CD4-positive, alpha-beta T cell treated with Interleukin-10 for 1 hour (primary cell): ENCODE measurements at places on chromosomes 1 and 21.

- DNase-seq, result no peak
These were observed 12.1 kb downstream of the SAMD11 start for GRCh38 chr1:935751-936231.

DNA sequence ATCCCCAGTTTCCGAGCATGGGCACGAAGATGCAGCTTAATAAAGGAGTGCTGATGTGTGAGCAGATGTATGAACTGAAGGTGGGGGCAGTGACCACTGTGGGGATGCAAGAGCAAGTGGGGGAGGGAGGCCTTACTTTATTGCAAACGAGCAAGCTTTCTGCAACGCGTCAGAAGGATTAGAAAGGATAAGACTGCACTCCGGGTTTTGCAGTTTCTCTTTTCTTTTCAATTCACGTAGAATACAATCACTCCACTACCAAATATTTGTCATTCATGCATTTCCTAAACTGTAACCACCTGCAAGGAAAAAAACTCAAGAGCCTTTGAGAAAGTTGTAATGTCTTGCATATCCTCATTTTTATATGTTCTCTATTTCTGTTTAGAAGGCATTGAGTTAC lies 4.3 kb upstream of the OR2C3 start:
- no peak for DNase-seq

- no peak for DNase-seq
These were observed 26.1 kb downstream of the IQGAP3 start for GRCh38 chr1:156546267-156546666.

- DNase-seq, result peak; percentile 67
These were observed 14.4 kb downstream of the TMPRSS3 start for GRCh38 chr21:42381347-42381984.

GRCh38 chr1:209062081-209062620 lies 521.4 kb upstream of the CAMK1G start:
- DNase-seq, result no peak

DNA sequence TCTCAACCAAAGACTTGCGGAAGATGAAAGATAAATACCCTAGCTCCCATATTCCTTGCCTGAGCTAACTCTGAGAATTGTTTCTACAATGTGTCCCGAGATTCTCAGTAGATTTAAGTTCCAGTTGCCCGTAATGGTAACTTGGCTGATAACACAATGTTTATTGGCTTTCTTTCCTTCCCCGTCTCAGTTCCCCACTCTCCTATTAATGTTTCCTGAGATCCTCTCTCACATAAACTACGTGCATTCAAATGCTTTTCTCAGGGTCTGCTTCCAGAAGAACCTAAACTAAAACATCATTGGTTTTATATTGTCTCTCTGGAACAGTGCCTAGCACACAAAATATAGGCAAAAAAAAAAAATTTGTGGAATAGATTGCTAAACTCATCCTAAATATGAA lies 794.2 kb upstream of the ADGRL2 start:
- DNase-seq, result no peak

DNA sequence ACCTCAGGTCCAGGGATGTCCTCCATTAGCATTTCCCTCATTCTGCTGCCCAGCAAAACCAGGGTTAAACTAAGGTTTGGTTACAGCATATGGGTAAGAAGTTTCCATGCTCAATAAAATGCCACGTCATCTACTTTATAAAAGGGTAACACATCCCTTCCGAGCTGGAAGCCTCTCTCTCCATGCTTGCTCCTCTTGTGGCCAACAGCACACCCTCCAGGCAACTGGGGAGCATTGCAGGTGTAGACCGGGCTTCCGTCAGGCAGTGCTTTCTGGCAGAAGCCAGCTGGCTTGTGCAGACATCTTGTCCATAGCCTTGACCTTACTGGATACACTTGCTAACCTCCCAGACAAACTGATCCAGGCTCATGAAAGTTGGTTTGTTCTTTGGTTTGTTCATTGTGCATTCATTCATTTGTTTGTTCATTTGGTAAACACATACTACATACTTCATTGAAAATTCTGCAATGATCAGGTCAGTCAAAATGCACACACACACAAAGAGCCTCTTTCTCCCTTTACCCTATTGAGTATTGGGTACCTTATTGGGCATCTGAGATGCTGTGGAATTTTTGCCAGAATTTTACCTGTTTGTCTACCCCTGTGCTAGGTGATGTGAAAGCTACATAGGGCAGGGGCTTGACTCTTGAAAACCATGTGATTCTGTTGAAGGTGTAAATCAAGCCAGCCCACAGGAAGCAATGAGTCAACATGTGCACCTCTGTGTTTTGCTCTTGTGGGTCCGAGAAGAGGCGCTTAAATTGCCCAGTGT lies 422.8 kb downstream of the CAMTA1 start:
- DNase-seq, result peak; percentile 2

GRCh38 chr1:234604495-234605398 lies 5.2 kb downstream of the IRF2BP2 start:
- DNase-seq, result peak; percentile 27

DNA sequence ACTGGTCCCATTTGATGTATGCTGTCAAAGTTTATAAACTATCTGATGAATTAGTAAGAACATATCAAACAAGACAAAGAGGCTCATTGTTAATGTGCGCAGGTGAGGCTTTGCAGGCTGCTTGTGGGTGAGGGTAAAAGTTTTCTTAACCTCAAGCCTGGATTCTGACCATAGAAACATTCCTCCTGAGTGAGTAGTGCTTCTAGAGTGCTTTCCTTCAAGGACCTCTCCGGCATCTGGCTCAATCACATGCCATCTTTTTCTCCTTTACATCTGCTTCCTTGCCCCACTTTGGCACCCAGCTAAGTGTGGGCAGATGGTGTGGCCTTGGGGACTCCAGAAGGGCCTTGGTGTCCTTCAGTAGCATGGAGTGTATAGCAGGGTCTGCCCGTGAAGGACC lies 104.0 kb downstream of the ROR1 start:
- DNase-seq, result no peak

DNA sequence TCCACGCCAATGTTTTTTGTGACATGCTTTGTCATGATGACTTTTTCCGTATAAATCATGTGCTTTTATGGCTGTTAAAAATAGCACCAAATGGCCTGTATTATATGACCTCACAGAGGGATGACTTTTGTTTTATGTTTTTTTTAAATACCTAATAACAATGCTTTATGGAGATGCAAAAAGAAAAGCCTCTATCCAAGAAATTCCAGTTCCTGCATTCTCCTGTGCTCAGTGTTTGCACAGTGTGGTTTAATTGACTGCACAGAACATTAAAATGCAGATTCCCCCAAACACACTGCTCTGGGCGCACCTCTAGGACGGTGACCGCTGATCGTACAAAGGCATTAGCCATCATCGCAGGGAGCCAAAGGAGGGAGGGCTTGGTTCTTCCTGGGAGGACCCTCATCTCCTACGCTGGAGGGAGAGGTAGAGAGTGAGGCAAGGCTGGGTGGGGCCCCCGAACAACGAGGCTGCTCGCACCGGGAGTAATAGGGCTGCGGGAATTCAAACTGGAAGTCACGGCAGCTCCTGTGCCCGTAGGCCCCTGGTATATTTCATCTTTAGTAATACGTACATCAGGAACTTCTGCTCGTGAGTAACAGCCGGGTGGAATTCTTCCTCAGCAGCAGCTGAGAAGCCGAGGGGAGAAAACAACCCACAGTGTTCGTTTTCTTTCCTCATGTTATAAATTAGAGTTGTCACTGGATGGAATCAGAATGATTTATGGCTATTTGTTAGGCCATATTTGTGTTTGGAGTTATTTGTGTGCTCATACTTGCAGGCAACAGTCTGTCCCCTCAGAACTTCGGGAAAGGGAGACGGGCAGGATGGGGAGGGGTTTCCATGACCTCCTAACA lies 465.6 kb downstream of the CAMTA1 start:
- no peak for DNase-seq

DNA sequence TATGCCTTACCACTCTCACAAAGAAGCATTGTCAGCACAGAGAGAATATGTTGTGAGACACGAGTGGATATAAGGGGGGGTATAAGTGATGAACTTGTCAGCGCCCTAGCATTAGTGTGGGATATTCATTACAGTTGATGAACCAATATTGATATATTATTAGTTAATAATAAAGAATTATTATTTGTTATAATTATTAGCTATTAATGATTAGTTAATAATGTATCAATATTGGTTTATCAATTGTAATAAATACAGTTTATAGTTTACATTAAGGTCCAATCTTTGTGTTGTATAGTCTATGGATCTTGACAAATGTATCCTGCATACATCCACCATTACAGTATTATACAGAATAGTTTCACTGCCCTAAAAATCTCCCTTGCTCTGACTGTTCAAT lies 120.2 kb upstream of the NCAM2 start:
- no peak for DNase-seq

- DNase-seq, result no peak
These were observed 1.3 kb downstream of the BRINP3 start for GRCh38 chr1:190476321-190476720.

- DNase-seq, result no peak
These were observed 1.7 kb downstream of the EGLN1 start for GRCh38 chr1:231420299-231420958.

- DNase-seq, result no peak
These were observed 7.1 kb downstream of the DENND1B start for GRCh38 chr1:197768014-197768805.

DNA sequence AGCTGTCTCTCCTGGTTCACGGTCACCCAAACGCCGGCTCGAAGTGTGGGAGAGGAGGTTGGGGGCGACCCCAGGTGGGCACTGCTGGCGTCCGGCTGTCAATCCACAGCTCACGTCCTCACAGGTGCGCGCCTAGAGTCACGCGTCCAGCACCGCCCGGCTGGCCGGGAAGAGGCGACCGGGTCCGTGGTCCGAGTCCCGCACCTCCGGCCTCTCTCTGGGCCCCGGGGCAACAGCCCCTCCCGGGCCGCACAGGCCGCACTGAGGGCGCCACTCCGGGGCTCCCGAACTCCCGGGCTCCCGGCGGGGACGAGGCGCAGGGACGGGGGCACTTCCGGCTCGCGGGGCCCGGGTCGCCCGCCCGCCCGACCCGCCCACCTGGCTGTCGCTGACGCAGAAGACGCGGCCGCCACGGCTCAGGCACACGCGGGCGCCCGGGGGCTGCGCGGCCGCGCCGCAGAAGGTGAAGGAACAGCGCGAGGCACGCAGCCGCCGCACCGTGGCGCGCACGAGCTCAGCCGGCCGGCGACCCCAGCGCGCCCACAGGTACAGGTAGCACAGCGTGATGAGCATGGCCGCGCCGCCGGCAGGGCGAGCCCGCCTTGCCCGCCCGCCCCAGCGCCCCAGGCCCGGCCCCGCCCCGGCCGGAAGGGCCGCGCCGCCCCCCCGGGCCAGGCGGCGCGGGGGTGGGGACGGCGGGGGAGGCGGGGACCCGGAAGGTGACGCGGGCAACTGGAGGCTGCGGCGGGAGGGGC lies at the start of gene HLCS:
Gene HLCS, minus strand, starts transcription at position 604 of the 755 bp plus-strand sequence. Its CDS starts 31 bp downstream, at position 573.
- DNase-seq, result peak; percentile 82

DNA sequence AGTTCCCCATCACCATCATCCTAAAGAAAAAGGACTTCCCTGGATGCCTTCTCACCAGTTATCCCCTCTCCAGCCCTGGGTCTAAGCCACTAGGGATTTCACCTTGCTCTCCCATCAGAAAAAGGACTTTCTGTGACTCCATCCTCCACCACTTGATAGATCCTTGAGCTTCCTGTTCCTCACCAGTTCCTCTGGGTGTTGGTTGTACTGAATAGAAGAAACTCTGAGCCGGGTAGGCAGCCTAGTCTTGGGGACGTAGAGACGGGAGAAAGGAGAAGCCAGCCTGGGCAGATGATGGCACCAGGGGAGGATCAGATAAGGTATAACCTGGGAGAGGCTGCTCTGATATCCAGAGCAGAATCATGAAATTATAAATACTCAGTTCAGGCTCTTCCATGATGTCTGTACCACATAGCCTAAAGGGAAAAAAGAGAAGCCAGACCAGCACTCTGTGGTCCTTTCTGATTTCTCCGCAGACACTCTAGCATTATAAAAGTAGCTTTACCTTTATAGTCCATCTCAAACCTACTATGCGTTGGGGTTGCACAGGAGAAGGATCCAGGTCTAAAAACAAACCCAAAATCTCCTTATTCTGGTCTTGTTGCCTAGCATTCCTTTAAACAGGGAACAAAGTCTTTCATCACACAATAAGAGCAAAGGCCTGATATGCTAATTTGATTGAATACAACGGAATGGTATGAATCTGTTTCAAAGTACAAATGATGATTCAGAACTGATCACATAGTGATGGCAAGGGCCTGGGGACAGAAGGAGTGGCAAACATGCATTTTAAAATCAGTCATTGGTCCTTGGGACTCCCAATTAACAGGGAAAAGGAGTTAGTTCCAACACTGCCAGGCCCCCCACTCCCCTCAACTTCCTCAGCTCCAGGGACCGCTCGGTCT lies 1.2 kb upstream of the CD34 start:
- DNase-seq, result no peak

- DNase-seq, result peak; percentile 74
These were observed 8.6 kb upstream of the PLA2G2C start for GRCh38 chr1:20194757-20195461.

DNA sequence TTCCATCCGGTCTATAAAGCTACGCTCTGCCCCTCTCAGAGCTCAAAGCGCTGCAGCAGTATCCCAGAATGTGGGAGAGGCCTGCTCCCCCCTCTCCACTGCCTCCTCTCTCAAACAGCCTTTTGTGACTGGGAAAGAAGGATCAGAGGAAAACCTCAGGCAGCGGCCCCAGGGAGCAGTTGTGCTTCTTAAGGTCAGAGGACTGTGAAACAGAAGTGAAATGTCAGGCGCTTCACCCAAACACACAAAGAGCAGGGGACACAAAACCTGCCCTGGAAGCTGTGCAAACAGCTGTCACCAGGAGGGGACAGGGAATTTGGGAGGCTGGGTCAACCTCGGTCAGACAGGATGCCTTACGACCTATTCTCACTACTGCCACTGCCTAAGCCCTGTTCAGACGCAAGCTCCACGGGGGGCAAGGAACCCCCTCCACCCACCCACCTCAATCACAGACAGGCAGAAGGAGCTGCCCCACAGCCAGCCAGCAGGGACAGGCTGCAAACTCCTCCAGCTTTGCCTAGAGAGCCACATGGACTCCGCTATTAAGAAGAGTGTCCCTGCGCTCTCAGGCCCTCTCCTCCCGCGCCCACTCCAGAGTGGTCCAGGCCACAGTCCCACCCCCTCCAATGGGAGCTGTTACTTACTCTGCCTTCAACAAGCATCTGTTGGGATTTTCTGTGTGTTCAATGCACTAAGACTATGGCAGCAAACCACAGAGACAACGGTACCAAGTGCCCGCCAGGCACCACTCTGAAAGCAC lies 14.6 kb downstream of the SSBP3 start:
- no peak for DNase-seq

GRCh38 chr1:216812966-216813365 lies 89.7 kb upstream of the ESRRG start:
- no peak for DNase-seq
